Naive thymus-derived CD8-positive, alpha-beta T cell (primary cell): ENCODE measurements at places on chromosomes 6 and 20.

DNA sequence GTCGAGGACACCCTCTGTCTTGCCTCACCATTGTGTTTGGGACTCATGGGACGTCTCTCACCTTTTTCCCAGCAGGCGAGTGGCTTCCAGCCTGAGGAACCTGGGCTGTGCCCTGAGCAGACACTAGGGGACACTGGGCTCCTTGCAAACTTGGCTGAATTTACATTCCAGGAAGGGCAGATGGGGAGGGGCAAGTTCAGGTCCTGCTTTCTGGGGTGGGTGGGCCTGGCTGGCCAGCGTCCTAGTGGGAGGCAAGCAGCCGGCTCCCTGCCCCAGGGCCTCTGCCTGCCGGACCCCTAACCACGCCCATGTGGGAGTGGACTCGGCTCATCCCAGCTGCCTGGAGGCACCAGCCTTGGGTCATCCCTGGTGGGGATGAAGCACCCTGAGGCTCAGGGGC is 48.2 kb upstream of the MLN start:
- DNase-seq = peak; percentile 7

GRCh38 chr6:163501439-163501838 is 86.9 kb downstream of the QKI start:
- no peak for DNase-seq

DNA sequence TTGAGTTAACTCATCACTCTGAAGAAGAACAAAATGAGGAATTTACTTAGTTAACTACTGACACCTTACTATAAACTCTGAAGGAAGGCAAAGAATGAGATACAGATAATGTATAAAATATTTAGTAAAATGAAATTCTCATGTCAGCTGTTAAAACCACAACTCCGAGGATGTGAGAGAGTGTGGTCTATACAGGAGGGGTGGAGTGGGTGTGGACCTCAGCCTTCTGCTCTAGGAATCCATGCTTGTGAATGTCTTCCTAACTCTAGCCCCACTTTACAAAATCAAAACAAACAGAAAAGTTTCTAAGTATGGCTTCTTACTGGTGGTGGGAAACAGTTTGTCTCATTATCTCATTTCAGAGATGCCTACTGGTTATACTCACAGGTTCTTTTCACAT is 14.2 kb downstream of the PPP1R14C start:
- no peak for DNase-seq

DNA sequence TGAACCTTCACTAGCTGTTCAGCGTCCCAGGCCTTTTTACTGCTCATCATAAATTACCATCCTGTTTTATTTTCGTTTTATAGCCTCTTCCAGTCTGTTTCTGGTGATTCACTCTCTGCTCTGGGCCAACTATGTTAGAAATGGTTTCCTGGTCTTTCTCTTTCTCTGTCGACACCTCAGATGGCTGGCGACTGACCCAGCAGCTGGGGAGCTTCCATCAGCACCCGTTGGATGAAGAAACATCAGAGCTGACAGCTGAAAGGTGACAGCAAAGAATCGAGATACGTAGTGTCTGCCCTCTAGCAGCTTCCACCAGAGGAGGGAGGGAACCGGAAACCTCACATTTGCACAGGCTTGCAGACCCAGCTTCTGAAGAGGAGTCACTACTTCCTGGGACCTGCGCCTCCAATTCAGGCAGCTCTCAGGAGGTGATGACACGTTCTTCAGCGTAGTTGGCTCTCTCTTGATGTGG is 82.9 kb upstream of the MLN start:
- DNase-seq = no peak

DNA sequence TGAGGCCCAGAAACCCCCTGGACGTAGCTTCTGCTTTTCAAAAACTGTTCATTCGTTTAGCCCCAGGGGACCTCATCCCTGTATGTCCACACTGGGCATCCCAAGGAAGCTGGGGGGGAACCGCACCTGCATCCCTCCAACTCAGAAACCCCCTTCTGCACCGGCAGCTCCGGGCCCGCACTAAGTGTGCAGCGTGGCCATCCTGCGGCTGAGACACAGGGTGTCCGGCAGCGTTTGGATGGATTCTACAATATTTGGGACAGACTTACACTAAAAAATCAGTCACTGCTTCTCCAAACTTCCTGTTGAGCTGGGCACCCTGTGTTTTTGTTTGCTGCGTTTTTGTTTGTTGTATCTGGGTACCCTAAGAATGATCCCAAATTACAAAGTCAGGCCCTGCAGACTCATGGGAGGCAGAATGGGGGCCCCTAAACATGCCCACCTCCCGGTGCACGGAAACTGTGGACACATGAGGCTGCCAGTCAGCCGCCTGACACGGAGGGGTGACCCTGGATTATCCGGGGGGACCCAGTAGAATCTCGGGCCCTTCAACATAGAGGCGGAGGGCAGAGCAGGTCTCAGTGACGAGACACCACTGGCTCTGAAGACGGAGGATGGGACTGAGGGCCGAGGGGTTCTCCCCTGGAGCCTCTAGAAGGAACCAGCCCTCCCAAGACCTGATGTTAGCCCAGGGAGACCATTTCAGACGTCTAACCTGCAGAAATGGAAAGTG is 88.2 kb upstream of the BHLHE23 start:
- no peak for DNase-seq

GRCh38 chr6:17506531-17506930 is 93.6 kb upstream of the FAM8A1 start:
- DNase-seq = no peak

DNA sequence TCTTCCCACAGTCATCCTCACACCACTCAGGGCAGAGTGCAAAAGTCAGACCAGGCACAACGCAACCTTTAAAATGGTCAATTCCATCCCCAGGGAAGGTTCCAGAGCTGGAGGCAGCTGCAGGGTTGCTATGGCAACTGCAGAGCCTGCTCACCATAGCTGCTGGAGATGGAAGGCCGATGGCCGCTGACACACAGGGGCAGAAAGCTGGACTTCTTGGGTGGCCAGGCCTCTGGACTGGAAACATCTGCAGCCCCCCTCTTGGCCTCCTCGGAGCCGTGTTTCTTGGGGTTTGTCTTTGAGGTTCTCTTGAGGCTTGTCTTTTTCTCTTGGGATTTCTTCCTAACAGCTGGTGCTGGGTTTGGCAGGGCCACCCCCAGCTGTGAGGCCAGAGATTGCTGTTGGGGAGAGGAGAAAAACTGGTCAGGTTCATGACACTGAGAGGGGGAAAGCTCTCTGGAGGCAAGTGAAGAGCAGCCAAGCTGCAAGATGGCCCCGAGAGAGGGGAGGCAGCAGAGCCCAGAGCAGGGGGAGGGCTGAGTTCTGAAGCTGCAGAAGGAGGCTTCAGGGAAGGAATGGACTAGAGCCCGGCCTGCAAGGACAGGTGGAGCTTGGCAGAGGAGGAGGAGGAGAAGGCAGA is 10.2 kb downstream of the BNIP5 start:
- DNase-seq = no peak

DNA sequence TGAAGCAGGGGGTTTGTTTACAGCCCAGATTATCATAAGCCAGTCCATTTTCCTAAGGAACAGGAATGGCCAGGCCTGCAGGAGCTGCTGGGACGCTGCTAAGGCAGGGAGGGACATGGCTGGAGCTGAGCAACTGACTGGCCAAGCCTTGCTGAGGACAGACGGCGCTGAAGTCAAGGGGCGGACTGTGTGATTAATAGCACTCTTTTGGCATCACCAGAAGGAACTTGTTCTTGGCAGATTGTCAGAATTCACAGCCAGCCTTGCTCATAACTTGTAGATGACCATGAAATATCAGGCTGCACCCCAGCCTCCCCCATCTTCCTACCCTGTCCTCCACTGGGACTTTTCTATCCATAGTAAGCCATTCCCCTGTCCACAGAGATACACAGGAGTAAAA is 218.8 kb upstream of the RNF24 start:
- no peak for DNase-seq

DNA sequence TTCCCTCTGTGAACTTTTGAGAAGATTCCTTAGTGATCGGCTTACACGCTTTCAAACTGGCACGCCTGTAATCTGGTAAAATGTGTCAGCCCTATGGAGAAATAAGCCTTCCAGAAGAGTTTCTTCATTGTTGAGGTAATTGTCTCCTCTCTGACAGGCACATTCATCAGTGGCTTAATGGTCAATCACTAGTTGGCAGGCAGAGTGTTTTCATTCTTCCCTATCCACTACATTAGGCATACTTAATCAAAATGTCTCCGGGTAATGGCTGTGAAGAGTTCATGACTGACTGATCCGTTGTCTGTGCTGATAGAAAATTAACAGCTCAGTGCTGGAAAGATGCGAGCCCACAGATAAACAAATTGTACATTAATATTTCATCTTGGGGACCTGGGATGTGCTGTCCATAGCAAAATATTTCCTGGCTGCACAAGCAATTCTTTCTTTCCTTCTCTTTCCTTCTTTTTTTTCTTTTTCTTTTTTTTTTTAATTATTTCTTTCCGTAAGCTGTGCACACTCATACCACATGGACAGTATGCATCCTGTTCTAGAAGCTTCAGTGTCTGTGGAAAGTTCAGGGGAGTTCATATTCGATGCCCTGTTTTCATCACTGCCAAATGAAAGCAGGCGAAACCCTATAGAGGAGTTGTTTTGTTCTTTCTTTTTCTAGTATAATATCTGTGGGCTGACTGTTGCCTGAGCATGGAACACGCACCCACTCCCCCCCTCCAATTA is 31.4 kb downstream of the TSHZ2 start:
- DNase-seq = no peak
